ENCODE measurements at places on chromosomes 2 and 18. TPM values are rescaled to one million over a fixed set of nuclear protein-coding genes. Genes with fewer than 3 reads are reported as not detected.

Gene RGPD6
- 14.0 TPM for total RNA-seq

Gene DYNAP
- not detected for total RNA-seq

Gene IGFBP5
- total RNA-seq = not detected

Gene PTH2R
- total RNA-seq = not detected

Gene INPP5D
- total RNA-seq = 71.1 TPM

Gene BCL2
- total RNA-seq = 83.5 TPM

Gene VWA3B
- not detected for total RNA-seq

Gene SULT1C2
- not detected for total RNA-seq

Gene CPO
- total RNA-seq = not detected

Gene REG3A
- total RNA-seq = not detected

Gene LIMS3
- 1.1 TPM for total RNA-seq

Gene RNF125
- total RNA-seq = 12.0 TPM

Gene TTC27
- total RNA-seq = 22.2 TPM

Gene G6PC2
- not detected for total RNA-seq

Gene MC5R
- total RNA-seq = not detected

Gene RBMS1
- total RNA-seq = 33.8 TPM

Gene PCARE
- total RNA-seq = not detected

Gene NMS
- not detected for total RNA-seq

Gene LYG1
- total RNA-seq = 0.91 TPM

Gene SOX11
- not detected for total RNA-seq

Gene STK39
- total RNA-seq = 21.8 TPM

Gene CPLX4
- not detected for total RNA-seq

Gene EMILIN2
- total RNA-seq = 13.0 TPM

Gene RAB27B
- 0.14 TPM for total RNA-seq

Gene TGFBRAP1
- total RNA-seq = 15.9 TPM

Gene ZNF396
- 0.18 TPM for total RNA-seq

Gene IL36RN
- total RNA-seq = not detected

Gene UGT1A5
- total RNA-seq = not detected

Gene KLHL30
- total RNA-seq = not detected

Gene DHRS9
- total RNA-seq = 11.5 TPM

Gene PLCD4
- 0.36 TPM for total RNA-seq

Gene REG3G
- not detected for total RNA-seq

Gene GALNT5
- total RNA-seq = not detected

Measured in activated naive CD4-positive, alpha-beta T cell treated with anti-CD3 and anti-CD28 coated beads, Interleukin-2, amount 50 U/mL, for 72 hours (primary cell).